ENCODE measurements at places on chromosomes 5 and 9.
A peak's percentile ranks its signal among the peaks of the same experiment; 100 is the strongest.

- no peak for DNase-seq
Measured at GRCh38 chr5:61878471-61878870, 427.5 kb upstream of the KIF2A start.

DNA sequence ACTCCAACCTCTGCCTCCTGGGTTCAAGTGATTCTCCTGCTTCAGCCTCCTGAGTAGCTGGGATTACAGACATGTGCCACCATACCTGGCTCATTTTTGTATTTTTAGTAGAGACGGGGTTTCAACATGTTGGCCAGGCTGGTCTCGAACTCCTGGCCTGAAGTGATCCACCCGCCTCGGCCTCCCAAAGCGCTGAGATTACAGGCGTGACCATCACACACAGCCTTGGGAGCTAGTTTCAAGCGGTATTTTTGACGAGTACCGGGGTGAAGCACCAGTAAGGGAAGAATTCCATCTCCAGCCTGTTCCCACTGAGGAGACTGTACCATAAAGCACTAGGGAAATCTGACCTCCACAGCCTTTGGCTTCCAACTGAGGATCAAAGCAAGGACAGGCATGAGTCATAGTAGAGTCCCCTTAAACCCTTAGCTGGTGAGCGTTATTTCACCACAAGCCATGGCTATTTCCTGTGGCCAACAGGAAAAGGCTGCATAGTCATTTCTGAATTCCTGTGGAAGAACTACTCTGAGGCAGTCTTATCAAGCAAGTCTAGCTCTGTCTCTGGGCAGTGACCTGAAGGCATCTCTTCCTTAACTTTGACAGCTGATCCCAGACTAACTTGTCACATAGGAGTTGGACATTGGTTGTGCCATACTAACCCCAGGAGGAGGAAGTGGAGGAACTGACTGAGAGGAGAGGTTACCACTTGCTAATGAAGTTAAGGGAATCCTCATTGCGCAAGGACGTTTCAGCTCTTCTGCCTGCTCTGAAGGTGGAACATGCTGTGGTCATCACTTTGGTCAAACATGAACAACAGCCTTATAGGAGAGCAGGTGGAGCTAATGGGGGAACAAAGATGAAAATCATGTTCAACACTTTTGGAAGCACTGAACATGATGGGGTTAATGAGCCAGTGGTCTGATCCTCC lies 85.8 kb upstream of the DMRT1 start:
- DNase-seq, result no peak

- no peak for DNase-seq
Measured at GRCh38 chr5:156149213-156149612, 177.8 kb upstream of the SGCD start.

DNA sequence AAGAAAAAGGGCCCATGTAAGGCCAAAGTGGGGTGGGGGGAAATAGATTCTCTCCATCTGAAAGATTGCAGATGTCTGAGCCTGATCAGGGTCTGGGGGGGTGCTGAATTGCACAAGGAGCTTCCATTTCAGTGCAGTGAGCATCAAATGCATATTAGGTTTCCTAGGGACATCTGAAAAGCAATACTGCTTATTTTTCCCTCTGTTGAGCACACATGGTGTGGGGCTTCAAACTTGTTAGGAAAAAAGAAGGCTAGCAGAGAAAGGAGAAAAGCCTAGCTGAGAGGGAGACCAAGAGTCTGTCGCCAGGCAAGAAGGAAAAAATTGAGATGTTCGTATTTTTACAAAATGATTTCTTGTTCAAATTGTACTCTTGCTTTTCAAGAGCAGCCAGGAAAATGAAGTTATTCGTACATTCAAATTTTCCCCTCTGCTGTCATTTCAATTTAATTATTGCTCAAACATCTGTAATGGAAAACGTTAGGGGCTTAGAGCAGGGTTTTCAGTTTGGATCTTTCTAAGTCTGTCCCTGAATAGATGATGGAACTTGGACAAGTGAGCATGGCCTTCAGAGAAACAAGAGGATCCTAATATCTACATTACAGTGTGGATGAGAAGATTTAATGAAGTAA lies 191.9 kb upstream of the GAS1 start:
- no peak for DNase-seq

- DNase-seq, result no peak
Measured at GRCh38 chr9:105244734-105245028, 230 bp downstream of the SLC44A1 start.

- no peak for DNase-seq
Measured at GRCh38 chr5:15260356-15261268, 239.4 kb upstream of the FBXL7 start.

- no peak for DNase-seq
Measured at GRCh38 chr9:114723931-114724330, 41.9 kb upstream of the TEX48 start.

DNA sequence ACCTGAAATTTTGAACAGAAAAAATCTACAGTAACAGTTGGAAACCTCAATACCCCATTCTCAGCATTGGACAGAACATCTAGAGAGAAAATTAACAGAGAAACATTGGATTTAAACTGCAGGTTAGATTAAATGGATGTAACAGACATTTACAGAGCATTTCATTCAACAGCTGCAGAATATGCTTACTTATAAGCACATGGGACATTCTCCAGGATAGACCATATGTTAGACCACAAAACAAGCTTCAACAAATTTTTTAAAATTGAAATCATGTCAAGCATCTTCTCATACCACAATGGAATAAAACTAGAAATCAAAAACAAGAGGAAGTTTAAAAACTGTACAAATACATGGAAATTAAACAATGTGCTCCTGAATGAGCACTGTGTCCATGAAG lies 316.3 kb downstream of the FAM170A start:
- no peak for DNase-seq

DNA sequence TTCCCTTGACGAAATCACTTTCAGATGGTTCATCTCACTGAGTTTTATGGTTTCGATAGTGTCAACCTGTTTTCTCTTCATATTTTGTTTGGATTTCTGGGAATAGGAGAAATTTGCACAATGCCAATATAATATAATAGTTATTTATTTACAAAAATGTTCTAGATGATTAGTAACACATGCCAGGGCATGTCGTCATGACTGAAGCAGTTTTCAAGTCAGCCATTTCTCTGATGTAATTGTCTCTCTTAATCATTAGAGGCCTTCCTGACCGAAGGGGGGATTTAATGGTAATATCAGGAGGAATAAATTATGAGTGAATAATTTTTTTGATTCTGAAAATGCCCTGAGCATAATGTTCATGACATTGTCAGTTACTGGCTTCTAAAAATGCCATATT lies 246.5 kb upstream of the ATP10B start:
- DNase-seq, result no peak

DNA sequence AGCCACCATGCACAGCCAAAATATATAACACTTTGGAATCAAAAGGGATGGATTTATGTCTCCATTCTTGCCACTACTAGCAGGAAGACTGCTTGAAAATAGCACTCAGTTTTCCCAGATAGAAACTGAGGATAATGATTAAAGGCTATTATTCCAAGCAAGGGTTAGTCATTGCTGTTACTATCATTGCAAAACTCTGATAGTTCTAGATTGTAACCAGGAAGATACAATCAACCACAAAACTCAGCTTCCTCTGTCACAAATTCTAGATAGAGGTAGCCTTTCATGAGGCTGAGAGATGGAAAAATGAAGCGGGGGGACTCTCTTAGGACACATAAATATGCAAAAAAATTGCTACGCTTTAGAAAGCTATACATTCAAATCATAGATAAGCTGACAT lies 3.1 kb downstream of the ANXA1 start:
- DNase-seq, result no peak

DNA sequence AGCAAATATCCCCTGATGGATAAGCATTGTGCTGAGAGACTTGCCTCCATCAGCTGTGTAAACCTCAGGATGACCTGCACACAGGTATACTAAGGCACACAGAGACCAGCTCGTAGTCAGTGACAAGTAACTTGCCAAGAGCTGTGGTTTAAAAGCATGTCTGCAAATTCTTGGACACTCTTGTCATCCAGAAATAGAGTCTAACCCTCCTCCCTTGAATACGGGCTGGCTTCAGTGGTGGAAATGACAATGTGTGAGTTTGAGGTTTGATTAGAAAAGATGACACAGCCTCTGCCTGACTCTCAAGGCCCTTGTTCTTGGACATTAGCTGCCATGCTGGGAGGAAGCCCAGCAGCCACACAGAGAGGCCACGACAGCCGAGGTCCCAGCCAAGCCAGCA lies 114.4 kb downstream of the GADD45G start:
- no peak for DNase-seq

GRCh38 chr9:93057042-93057702 lies 1.3 kb upstream of the SUSD3 start:
- no peak for DNase-seq

GRCh38 chr9:112750016-112750763 lies at the start of gene SNX30:
TSS of gene SNX30 (plus strand) at chr9:112750760. CDS start at chr9:112751002, 242 bp downstream.
- DNase-seq, result peak; percentile 77

DNA sequence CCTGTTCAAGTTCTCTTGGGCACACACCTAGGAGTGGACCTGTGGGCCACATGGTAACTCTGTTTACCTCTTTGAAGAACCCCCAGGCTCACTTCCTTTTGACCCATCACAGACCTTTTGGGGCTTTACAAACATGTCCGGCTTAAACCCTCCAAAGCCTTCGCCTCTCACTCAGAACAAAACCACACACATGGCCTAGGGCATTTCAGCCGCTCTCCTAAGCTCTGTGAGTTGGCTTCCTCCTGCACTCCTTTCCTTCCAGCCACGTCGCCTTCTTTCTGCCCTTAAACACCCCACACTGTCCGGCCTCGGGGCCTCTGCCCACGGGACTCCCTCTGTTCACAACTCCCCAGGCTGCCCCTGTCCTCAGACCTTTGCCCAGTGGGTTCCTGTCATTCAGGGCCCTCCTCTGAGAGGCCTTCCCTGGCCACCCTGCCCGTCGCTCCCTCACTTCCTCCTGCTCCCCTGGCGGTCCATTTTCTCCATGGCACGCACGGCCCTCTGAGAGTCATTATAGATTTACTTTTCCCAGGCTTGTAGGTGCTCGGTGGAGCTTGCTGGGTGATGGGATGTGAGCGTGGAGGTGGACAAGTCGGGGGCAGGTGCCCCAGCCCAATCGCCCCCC lies 1.9 kb downstream of the DOK3 start:
- no peak for DNase-seq

DNA sequence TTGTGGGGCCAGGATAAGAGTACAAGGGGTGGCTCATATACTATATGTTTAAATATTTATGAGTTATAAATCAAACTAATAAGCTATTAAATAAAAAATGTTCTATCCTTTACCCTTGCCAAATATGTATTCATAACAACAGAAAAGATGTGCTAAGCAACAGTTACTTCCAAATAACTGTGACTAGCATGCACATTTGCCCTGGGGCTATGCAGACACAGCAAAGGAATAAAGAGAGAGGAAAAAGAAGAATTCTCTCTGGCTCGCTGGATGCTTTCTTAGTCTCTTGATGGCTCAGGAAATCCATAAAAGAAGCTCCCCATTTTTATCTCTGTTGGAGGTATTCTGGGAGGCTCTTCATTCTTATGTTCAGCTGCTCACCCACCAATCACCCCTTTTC lies 182.4 kb upstream of the ATP10B start:
- no peak for DNase-seq

DNA sequence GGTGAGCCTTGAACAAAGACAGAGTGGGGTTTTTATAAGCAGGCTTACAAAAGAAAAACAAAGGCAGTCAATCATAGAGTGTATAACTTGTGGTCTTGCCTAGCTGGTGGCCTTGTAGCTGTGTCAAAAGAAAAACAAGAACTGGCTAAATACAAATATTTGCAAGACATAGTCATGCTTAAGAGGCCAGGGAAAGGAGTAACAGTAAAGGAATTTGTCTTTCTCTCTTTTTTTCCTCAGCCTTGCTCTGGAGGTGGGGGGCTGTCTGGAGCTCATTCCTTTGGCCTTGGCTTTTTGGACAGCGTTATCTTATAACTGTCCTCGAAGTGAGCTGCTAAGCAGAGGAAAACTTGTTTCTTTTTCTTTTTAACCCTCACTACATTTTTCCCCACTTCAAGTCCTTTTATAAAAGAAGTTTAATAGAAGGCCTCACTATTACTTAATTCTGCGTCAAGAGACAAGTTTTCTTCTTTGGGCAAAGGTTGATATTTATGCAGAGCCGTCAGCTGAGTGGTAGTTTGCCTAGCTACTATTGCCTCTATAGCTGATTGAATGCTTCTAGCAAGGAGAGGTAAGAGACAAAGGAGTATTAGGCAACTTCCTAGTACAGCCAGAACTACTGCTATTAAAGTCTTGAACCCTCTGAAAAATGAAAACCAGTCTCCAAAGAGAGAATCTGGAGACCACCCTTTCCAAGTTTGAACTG lies 14.3 kb downstream of the CEL start:
- no peak for DNase-seq

DNA sequence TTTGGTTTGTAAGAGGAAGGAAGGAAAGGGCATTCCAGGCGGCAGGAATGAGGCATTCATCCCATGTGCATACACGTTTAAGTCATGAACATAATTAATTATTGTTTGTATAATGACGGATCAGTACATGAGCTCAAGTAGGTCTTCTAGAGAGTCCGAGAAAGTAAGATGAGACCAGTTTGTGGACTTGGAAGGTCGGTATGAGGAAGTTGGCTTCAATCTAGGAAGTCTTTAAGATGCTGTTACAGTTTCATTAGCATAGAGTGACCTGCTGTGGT lies 2.1 kb downstream of the GTF3C4 start:
- DNase-seq, result no peak

DNA sequence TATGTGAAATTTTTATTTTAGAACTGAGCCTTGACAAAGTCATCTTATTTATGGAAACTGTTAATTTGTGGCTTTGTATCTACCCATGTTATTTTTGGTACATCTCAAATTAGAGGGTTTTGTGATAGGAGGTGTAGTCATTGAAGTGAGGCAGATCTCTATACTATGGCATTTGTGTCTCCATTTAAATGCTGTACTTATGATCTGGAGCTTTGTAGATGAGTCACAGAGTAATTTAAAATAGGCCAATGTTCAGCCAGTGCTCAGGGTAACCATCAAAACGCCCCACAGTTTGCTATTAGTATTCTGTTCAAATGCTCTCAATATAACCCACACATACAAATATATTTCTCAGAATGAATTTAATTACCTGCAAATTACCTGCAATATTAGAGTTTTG lies 351.5 kb upstream of the KLF9 start:
- no peak for DNase-seq

DNA sequence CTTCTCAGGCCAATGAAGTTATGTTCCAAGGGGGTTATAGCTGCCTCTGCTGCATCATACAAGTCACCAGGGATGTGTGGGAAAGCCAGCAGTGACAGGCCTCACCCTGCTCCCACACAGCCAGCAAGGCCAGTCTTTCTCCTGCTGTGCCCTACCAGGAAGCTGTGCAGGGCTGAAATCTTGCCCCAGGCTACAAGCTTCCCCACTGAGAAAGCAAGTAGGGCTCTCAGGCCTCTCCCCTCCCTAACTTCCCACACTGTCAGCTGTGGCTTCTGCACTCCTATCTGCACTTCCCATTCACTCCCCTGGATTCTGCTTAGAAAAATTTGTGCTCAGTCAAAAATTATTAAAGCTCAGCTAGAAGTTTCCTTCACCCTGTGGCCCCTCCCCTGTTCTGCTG lies 611.2 kb upstream of the ZNF608 start:
- no peak for DNase-seq

- DNase-seq, result no peak
Measured at GRCh38 chr5:178230879-178231538, 1.6 kb downstream of the PHYKPL start.

All from NCI-H1092 treated with DMSO at 0.1 percent for 48 hours (cell line).